ENCODE measurements at places on chromosomes 5 and 9.

- DNase-seq = no peak
These were observed 57.1 kb downstream of the MFAP3 start for GRCh38 chr5:154095904-154096303.

- DNase-seq = no peak
These were observed 27.0 kb downstream of the TTLL11 start for GRCh38 chr9:122065923-122066629.

- DNase-seq = no peak
These were observed 201.4 kb downstream of the ADAMTSL1 start for GRCh38 chr9:18675332-18675731.

DNA sequence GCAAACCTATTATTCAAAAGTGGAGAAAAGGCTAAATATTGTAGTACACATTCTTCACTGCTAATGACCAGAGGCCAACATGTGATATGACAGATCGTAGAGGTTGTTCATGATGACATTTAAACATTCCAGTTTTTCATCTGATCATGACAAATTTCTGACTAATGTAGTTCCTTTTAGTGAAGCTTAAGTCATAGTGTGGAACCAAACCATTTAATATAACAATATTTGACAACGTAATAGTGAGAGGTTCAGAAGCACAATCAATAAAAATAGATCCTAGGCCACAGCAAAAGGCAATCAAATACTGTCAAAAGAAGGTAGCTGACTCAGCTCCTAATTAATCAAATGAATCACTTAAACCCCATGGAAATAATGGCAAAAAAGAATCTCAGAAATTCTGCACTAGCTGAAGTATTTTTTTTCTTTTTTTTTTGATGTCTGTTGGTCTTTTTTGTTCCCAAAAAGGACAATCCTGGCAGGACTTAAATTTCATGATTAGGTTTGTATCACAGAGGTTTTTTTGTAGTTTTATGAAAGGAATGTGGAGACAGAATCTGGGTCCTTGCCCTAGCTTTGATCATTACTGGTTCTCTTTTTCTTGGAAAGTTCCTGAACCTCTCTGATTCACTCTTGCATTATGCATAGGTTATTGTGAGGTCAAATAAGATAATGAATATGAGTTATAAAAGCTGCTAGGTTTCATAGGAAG is 795.0 kb downstream of the DTWD2 start:
- DNase-seq = no peak

DNA sequence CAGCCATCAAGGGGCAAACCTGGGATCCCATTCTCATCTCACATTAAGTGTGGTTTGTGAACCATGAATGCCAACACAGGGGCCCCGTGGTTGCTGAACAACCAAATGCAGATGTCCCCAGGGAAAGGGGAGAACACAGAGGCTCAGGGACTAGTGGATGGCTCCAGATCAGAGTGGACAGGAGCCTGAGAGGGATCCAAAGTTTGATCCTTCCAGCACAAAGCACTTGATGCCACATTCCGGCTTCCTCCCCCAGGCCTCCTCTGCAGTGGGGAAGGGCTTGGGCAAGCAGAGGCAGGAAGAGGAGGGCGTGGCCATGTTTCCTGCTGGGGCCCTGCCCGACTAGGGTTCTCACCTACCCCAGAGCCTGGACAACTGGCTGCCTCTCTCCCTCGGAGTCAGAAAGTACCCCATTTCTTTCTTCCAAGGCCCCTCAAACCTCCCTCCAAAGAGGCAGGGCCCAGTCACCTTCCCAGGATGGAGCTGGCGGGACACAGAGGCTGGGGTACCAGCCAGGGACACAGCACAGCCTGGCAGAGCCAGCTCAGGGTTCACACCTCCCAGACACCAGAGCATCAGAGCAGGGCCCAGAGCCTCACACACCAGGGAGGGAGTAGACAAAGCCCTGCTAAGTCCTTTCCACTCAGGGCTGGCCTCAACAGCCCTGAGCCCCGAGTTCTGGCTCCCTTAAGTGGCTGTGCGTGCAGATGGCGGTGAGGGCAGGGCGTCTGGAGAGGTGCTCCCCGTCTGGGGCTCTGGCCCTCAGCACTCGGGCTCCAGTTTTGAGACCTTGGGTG is 4.3 kb upstream of the RNF44 start:
- DNase-seq = peak; percentile 66

DNA sequence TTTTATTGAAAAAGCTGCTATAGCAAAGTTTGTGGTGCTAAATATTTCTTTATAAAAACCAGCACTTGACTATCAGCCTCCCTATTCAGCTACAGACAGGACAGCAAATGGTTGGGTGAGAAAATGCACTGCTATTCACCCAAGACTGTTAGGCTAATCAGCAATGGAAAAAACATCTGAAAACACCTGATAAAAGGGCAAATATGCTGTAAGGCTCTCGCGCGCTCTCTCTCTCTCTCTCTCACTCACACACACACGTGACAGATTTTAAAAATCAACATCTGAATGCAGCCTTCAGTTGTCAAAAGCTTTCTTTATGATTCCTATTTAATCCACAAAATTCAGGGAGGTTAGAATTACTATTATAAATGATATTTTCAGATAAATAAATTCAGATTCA is 80.2 kb downstream of the HTR4 start:
- no peak for DNase-seq
